ENCODE measurements at places on chromosomes 7 and 10.

GRCh38 chr10:125144206-125144605 lies 16.2 kb downstream of the CTBP2 start:
- no peak for DNase-seq

DNA sequence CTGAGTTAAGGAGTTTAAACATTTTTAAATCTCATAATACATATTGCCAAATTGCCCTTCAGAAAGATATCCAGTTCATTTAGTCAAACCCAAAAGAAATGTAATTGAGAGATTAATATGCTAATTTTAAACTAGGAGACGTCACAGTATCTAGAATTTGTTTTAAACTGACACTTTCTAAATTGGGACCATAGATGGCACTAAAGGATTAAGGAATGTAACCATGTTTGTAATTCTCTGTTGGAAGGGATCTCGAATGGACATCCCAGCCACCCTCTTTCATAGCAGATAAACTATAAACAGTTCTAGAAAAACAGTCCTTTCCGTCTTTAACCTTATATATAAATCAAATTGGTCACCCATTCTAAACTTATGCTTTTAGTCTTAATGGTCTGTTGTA lies 30.0 kb upstream of the SAMD9L start:
- no peak for DNase-seq

GRCh38 chr10:8056871-8057331 lies 2.4 kb downstream of the GATA3 start:
- DNase-seq = peak; percentile 21

GRCh38 chr10:75547391-75548298 lies 116.2 kb downstream of the LRMDA start:
- no peak for DNase-seq

- DNase-seq = no peak
These were observed 54.0 kb downstream of the MTURN start for GRCh38 chr7:30188811-30189210.

DNA sequence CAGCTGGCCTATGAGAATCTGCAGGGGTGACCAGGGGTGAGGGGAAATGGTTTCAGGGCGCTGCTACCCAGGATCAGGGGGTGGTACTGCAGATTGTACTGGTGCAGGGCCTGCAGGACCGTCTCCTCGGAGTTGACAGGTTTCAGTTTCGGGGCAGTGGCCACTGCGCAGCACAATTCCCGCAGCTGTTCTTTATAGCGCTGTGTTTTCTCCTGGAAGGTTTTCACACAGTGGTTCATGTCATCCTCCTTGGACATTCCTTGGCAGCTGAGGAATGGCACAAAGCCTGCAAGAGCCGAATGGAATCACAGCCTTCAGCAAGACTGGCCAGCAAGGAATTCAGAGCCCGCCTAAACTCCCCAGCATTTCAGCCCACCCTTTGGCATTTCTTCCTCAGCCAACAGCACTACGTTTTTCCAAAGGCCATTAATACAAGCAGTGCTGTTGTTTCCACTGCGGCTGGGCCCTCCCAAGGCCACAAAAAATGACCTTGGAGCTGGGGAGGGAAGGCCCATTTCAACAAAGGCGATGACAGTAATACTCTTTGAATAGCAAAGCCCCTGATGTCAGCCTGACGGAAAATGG lies 44.9 kb downstream of the PNLIPRP2 start:
- DNase-seq = no peak

- no peak for DNase-seq
These were observed 490.2 kb upstream of the IGFBP3 start for GRCh38 chr7:46411236-46411635.

GRCh38 chr7:23514755-23515154 lies 17.0 kb downstream of the TRA2A start:
- no peak for DNase-seq

GRCh38 chr10:103062854-103063590 lies 130.1 kb downstream of the NT5C2 start:
- no peak for DNase-seq

DNA sequence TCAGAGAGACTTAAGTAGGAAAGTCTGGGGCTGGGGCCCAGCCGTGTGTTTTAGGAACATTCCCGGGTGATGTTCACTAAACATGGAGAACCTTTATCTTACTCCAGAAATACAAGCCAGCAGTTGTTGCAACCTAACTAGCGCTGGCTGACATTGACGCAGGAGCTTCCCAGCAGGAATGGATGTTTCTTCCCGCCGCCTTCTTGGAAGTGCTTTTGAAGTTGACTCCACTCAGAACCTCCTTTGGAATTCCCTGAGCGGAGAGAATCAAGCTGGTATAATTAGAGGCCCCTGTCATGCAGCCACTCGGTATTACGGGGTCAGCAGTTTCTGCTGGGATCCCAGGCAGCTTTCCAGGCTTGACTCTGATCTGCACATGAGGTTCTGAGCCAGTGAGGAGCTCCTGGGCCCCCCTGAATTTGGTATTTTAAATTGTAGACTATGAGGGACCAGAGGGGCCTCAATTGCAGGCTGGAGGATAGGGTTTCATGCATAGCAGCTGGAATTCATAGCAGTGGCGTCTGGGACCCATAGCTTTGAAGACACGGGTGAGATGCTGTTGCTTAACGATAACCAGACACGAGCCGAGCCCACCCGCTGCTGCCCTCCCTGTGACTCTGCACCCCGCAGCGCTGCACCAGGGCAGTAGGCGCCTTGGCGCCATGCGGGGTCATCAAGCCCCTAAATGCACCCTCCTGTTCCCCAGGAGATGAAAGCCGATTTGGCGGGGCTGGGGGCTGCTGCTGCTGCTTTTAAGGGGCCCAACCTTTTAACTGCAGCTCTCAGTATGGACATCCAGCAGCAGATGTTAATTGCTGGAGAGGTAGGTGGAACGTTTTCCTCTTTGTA lies 61.8 kb downstream of the EEPD1 start:
- DNase-seq = no peak

GRCh38 chr10:22550732-22551131 lies 163.6 kb downstream of the PIP4K2A start:
- peak; percentile 56 for DNase-seq

DNA sequence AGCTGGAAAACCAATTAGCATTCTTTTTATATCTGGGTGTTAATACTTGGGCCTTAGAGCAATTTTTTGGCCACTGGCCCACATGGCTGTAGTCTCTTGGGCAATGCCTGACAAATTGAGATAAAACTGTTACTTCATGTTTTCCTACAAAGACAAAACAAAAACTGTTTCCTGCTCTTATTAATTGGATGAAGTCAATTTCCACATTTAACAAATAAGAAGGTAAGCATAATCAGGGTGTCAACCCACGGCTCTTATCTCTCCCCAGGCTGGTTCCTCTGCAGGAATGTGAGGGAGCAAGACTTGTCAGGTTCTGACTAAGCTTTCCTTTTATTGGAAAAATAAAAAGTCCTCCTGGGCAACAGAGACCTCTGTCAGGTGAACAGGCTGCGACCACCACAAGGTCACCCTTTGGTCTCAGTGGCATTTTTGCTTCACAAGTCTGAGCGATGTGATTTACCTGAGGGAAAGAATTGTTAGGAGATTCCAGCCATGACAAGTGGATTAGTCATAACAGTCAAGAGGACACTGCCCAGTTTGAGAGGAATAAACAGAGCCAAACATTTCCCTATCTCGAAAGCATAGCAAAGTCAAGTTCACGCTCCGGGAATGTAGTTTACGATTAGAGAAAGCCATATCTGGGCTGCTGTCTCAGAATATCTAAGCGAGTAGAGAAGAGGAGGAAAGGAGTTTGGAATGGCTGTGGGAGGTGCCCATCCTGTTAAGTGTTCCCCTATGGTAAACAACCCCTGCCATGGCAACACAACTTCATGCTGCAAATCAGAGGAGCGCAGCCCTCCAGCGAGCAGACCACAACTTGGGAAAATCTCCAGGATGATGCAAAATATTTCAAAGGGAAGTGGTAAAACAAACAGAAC lies 144.4 kb downstream of the TES start:
- no peak for DNase-seq
